ENCODE measurements at places on chromosomes 3 and 15.

DNA sequence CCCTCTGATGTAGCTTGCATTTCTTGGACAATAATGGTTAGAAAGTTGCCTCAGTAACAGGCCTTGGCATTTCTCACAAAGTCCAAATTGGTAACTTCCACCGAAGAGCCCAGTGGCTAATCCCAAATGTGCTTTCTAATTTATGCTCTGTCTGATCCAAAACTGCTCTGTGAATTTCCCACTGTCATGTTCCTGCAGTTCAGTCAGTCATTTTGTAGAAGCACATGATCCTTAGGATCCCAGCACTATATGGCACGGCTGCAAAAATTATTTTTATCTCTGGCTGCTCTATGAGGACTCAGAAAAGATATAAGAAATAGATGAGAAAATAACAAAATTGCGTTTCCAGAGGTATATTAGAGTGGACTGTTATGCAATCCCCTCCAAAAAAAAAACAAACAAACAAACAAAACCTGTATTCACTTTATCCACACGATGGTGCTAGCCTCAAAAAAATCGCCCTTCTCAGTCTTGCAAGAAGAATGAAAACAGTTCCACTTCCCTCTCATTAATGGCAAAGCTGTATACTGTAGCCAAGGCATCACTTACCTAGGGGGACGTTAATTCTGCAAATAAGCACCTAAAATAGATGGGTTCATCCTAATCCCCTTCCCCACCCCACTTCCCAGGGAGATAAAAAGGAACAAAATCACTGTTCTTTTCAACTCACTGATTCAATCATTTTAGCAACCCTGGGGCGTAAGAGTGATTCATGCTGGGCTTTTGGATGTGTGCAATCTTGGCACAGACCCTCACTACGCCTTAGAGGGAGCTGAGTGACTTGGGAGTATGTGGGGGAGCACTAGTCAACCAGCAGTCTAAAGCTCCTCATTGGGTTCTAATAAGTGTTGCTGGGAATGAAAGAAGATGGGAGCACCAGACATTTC lies 61.3 kb downstream of the TMCO5A start:
- DNase-seq: peak; percentile 41

DNA sequence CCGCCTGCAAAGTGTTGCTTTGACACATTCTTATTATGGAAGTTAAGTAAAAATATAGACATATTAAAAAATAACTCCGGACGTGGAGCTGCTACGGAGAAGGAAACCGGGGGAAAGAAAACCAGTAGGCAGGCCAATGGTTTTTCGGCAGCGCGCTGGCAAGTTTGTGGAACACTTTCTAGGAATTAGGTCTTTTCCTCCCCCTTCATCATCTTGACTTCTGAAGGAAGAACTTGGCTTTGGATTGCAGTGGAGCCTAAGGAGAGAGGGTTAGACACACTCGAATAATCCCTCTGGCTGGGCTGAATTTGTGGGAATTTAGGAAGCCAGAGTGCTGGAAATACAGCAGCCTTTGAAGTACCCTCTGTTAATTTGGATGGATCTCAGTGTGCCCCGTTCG lies 317 bp downstream of the ROBO2 start:
- DNase-seq: no peak

- DNase-seq: no peak
These were observed 43.6 kb downstream of the ROBO1 start for GRCh38 chr3:79724206-79724605.

DNA sequence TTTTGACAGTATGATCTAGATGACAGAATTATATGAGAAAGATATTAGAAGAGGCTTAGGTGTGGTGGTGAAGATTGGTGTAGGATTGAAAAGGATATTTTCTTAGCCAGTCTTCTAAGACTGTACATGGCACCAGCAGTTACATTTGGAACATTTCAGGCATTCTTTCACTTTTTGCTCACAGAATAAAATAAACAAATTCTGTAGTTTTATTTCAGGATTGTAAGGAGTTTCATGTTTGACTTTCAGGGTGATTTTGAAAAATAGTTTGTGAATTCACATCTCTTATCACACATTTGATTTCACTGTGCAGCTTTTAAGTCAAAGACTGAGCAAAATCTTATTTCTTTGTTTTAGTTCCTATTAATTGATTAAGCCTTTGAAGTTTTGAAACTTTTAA lies 27.1 kb downstream of the DNAJC13 start:
- DNase-seq: no peak

GRCh38 chr15:56814429-56814828 lies 81.1 kb upstream of the ZNF280D start:
- DNase-seq: no peak

GRCh38 chr3:148955544-148956346 lies 35.6 kb upstream of the GYG1 start:
- peak; percentile 50 for DNase-seq

DNA sequence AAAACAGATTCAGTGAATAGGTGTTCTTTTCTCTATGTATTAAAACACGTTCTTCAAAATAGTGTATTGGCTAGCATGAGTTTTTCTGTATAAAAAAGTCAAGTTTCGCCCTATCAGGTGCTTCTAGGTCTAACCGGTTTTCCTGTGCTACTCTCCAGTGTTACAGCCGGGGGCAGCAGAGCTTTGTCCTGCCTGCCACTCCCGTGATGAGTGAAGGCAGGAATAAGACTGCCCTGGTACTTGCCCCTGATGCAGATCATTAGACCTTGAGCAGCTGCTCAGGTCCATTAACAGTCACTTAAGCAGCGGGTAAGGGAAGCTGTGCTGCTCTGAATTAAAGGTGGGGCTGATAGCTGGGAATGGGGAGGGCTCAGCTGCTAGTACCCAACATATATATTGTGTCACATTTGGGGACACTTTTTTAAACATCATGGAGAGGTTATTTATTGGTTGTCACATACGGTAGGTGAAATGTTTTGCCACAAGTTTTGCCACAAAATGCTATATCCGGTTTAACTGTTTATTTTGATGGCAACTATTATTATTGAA lies 1.3 kb upstream of the UNC13C start:
- DNase-seq: peak; percentile 31

GRCh38 chr3:144746631-144747030 lies 775.0 kb downstream of the DIPK2A start:
- no peak for DNase-seq
